Glutamatergic neuron (in vitro differentiated cells): ENCODE measurements at places on chromosomes 6 and 20. TPM values are rescaled to one million over a fixed set of nuclear protein-coding genes. Genes with fewer than 3 reads are reported as not detected.

Gene PKIB
- total RNA-seq = 48.1 TPM

Gene GTSF1L
- not detected for total RNA-seq

Gene IL20RA
- total RNA-seq = not detected

Gene ADGRB3
- 7.3 TPM for total RNA-seq

Gene LHFPL5
- 1.7 TPM for total RNA-seq

Gene SKIC2
- total RNA-seq = 109 TPM

Gene CRIP3
- 0.69 TPM for total RNA-seq

Gene SDHAF4
- total RNA-seq = 9.0 TPM

Gene SMLR1
- not detected for total RNA-seq

Gene WFDC12
- not detected for total RNA-seq

Gene CRNKL1
- 28.7 TPM for total RNA-seq

Gene CD40
- 1.2 TPM for total RNA-seq

Gene LAMA2
- total RNA-seq = 2.4 TPM

Gene PPIL4
- total RNA-seq = 26.8 TPM

Gene OPRL1
- 2.9 TPM for total RNA-seq

Gene SLC13A3
- total RNA-seq = 5.8 TPM

Gene MUC22
- total RNA-seq = not detected

Gene GJA10
- not detected for total RNA-seq

DNA sequence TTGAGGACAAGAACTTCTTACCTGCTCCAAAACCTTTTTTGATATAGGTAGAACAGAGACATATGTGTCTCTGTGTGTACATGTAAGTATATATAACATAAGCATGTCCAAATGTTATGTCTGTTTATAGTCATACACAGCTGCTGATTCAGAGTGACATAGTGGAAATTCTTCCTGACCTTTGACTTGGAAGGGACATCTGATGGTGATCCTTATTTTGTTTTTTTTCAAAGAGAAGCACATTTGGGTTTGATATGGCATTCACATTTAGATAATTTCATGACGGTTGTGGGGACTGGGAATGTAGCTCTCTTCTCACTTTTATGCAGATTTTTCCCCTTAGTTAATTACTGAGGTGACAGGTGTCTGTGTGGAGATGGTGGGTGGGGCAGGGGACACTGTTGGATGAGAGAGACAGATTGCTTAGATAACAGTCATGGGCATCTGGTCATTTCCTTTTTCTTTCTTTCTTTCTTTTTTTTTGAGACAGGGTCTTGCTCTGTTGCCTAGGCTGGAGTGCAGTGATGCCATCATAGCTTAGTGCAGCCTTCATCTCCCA, 39.0 kb downstream of the FARS2 start:
- no peak for DNase-seq
- H3K27me3 ChIP-seq = peaks cover 2% of the 10 kb centered on the region
- H3K27ac ChIP-seq = peak overlapping the region; percentile 53
- H3K4me3 ChIP-seq = no peak overlapping the region
- no peaks in the 10 kb centered on the region for H3K36me3 ChIP-seq

GRCh38 chr6:112195166-112195565, 59.2 kb downstream of the LAMA4 start:
- peaks cover 2% of the 10 kb centered on the region for H3K27me3 ChIP-seq
- peaks cover 11% of the 10 kb centered on the region for H3K4me1 ChIP-seq
- H3K4me3 ChIP-seq = no peak overlapping the region
- H3K27ac ChIP-seq = no peak overlapping the region
- no peaks in the 10 kb centered on the region for H3K36me3 ChIP-seq
- no peak for DNase-seq

DNA sequence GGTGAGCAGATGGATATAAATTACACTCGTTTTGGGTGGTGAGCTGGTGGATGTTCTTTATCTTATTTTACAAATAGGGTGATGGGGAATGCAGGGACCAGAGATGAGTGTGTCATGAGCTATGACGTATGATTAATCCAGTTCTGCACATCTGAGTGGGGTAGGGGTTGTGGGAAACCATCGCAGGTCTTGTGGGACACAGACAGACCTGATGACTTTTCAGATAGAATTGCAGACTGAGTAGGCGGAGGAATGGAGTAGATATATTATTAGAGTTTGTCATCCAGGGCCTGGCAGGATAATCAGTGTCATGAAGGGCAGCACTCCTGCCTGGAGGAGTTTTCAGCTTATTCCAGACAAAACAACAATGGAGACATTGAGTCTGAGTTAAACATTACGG, 12.9 kb upstream of the DSP start:
- H3K4me1 ChIP-seq = no peaks in the 10 kb centered on the region
- H3K27me3 ChIP-seq = peaks cover 2% of the 10 kb centered on the region
- no peak for DNase-seq
- H3K27ac ChIP-seq = no peak overlapping the region
- no peak overlapping the region for H3K4me3 ChIP-seq

- no peak overlapping the region for H3K4me3 ChIP-seq
- DNase-seq = no peak
- peaks cover 2% of the 10 kb centered on the region for H3K27me3 ChIP-seq
- H3K27ac ChIP-seq = no peak overlapping the region
Measured at GRCh38 chr6:11729076-11729475, 49.5 kb downstream of the ADTRP start.

DNA sequence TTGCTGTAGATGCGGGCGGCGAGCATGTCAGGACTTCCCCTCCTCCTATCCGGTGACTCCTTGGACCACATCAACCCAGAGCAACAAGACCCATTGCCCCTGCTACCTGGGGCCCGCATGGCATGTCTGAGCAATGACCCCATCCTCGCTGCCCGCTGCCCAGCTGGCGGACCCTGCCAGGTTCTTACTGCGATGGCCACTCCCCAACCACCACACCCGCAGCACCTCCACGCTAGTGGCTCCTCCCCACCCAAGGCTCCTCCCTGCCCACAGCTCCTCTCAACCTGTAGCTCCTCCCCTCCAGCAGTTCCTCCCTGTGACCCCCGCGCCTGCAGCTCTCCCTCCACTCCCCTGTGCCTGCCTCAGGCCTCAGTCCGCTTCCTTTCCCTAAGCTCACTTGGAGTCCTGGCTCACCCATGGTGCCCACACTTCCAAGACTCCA, 17.6 kb upstream of the SERPINB9 start:
- no peak overlapping the region for H3K4me3 ChIP-seq
- H3K4me1 ChIP-seq = peaks cover 18% of the 10 kb centered on the region
- DNase-seq = no peak
- H3K27ac ChIP-seq = no peak overlapping the region

GRCh38 chr6:147099974-147100373, 104.2 kb upstream of the STXBP5 start:
- DNase-seq = no peak
- no peaks in the 10 kb centered on the region for H3K36me3 ChIP-seq
- H3K4me1 ChIP-seq = no peaks in the 10 kb centered on the region
- H3K4me3 ChIP-seq = no peak overlapping the region
- no peaks in the 10 kb centered on the region for H3K27me3 ChIP-seq

- H3K36me3 ChIP-seq = peaks cover 5% of the 10 kb centered on the region
- no peaks in the 10 kb centered on the region for H3K4me1 ChIP-seq
- no peak overlapping the region for H3K4me3 ChIP-seq
- H3K27me3 ChIP-seq = peaks cover 2% of the 10 kb centered on the region
- H3K27ac ChIP-seq = no peak overlapping the region
- peak; percentile 28 for DNase-seq
Measured at GRCh38 chr20:4569092-4569491, 152.6 kb upstream of the PRND start.

GRCh38 chr20:53445932-53446331, 147.7 kb downstream of the ZNF217 start:
- peaks cover 31% of the 10 kb centered on the region for H3K36me3 ChIP-seq
- DNase-seq = no peak
- no peak overlapping the region for H3K27ac ChIP-seq
- no peaks in the 10 kb centered on the region for H3K4me1 ChIP-seq
- H3K27me3 ChIP-seq = peaks cover 1% of the 10 kb centered on the region

- no peak overlapping the region for H3K27ac ChIP-seq
- no peaks in the 10 kb centered on the region for H3K36me3 ChIP-seq
- peaks cover 5% of the 10 kb centered on the region for H3K27me3 ChIP-seq
- peaks cover 21% of the 10 kb centered on the region for H3K4me1 ChIP-seq
- DNase-seq = no peak
Measured at GRCh38 chr6:79635232-79635543, 4.1 kb downstream of the SH3BGRL2 start.

DNA sequence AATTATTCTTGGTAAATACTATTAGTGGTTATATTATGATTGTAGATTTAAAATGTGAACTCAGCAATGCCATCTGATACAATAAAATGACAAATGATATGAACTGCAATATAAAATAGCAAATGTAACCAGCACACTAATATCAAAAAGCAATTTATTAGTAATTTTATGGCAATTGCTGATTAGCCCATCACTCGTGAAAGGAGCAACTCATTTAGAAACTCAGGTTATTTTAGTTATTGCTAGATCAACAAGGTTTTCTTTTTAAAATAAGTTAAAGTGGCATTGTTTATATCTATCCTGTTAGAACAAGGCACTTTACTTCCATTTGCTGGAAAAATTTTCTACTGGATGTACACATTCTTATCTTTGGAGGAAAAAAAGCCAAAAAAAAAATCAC, 18.4 kb upstream of the MCUR1 start:
- no peak overlapping the region for H3K4me3 ChIP-seq
- no peaks in the 10 kb centered on the region for H3K27me3 ChIP-seq
- H3K36me3 ChIP-seq = peaks cover 6% of the 10 kb centered on the region
- no peak overlapping the region for H3K27ac ChIP-seq

GRCh38 chr20:37702403-37703034, 8.7 kb downstream of the CTNNBL1 start:
- DNase-seq = no peak
- H3K4me1 ChIP-seq = no peaks in the 10 kb centered on the region
- no peak overlapping the region for H3K4me3 ChIP-seq
- H3K27ac ChIP-seq = no peak overlapping the region
- H3K36me3 ChIP-seq = peaks cover 12% of the 10 kb centered on the region

GRCh38 chr6:157235600-157236039, 87.7 kb downstream of the TMEM242 start:
- DNase-seq = peak; percentile 75
- H3K27me3 ChIP-seq = peaks cover 22% of the 10 kb centered on the region
- H3K4me3 ChIP-seq = peak overlapping the region; percentile 93
- H3K36me3 ChIP-seq = peaks cover 7% of the 10 kb centered on the region

- no peaks in the 10 kb centered on the region for H3K4me1 ChIP-seq
- no peak overlapping the region for H3K4me3 ChIP-seq
- H3K36me3 ChIP-seq = no peaks in the 10 kb centered on the region
- no peak overlapping the region for H3K27ac ChIP-seq
- H3K27me3 ChIP-seq = no peaks in the 10 kb centered on the region
Measured at GRCh38 chr6:51339728-51340127, 521.1 kb downstream of the TFAP2B start.

GRCh38 chr20:35871259-35871771, 83.0 kb downstream of the SCAND1 start:
- no peak overlapping the region for H3K4me3 ChIP-seq
- no peaks in the 10 kb centered on the region for H3K36me3 ChIP-seq
- no peak overlapping the region for H3K27ac ChIP-seq

- no peak for DNase-seq
- peaks cover 10% of the 10 kb centered on the region for H3K4me1 ChIP-seq
- H3K27me3 ChIP-seq = peaks cover 2% of the 10 kb centered on the region
- H3K27ac ChIP-seq = no peak overlapping the region
Measured at GRCh38 chr20:1462834-1463233, 3.8 kb downstream of the NSFL1C start.

DNA sequence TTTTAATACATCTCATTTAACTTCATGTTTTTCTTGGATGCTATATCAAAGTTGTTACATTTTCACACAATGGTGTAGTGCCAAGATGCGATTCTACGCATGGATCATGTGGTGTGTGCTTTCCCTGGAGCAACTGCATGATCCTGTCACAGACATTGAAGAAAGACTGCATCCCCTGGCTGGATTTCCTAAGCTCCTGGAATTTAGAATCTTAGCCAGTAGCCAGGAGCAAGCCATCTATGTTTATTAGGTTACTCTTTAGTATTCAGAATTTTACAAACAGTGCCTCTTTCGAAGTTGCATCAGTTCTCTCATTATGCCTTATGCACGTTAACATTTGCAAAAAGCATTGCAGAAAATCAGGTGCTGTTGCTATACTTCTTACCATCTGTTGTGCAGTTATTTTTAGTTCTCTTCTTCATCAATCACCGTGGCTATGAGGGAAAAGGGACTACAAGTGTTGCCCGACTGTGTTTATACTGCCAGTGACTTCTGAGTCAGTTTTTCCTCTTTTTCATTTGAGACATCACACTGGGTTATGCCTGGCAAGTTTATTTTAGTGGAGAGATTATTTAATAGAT, 584.2 kb downstream of the BCKDHB start:
- no peak overlapping the region for H3K4me3 ChIP-seq
- H3K27ac ChIP-seq = no peak overlapping the region
- H3K27me3 ChIP-seq = no peaks in the 10 kb centered on the region
- H3K36me3 ChIP-seq = peaks cover 6% of the 10 kb centered on the region
- peaks cover 10% of the 10 kb centered on the region for H3K4me1 ChIP-seq

DNA sequence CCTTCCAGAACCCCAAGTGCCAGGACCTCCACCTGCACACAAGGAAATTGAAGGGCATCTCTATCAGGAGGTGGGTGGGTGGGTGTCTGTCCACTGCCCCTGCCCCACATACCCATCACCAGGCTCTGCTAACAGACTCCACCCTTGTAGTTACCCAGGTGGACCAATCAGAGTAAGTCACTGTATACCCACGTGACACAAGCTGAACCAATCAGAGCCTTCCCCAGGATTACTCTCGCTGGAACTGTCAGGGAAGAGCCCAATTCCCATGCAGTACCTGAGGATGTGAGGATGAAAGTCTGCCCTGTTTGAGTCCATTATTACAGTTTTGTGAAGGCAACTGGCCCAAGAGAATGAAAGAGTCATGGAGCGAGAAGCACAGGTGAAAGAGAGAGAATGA, 4.2 kb downstream of the OCSTAMP start:
- no peaks in the 10 kb centered on the region for H3K36me3 ChIP-seq
- peaks cover 4% of the 10 kb centered on the region for H3K27me3 ChIP-seq
- no peak overlapping the region for H3K27ac ChIP-seq
